Endodermal cell (in vitro differentiated cells): ENCODE measurements at places on chromosomes 2 and 18. TPM values are rescaled to one million over a fixed set of nuclear protein-coding genes. Genes with fewer than 3 reads are reported as not detected.

DNA sequence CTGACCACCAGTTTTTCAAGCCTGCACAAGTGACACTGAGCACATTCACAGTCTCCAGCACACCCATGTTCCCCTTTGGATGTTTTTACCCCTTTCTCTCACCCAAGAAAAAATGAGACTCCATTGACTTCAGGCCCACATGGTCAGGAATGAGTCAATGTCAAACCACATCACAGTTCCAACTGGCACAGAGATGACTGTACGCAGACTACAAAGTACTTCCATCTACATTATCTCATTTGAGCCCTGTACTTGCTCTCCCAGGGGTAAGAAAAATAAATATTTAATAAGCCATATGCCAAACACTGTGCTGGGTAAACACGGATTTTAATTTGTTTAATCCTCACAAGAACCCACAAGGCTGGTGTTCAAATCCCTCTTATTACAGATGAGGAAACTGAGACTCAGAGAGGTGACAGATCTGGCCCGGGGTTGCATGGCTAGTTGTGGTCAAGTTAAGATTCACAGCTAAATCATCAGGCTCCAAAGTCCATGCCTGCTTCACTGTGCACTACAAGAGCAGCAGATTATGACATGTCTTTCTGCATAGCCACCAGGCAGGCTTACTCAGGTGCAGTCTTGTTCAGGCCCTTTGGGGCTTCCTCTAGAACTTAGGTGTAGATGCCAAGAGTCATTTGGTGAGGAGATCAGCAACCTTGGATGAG lies 106.1 kb downstream of the TXNL1 start:
- H3K36me3 ChIP-seq: no peaks in the 10 kb centered on the region
- DNase-seq: no peak
- H3K27me3 ChIP-seq: no peaks in the 10 kb centered on the region
- H3K27ac ChIP-seq: no peak overlapping the region
- no peak overlapping the region for H3K4me3 ChIP-seq
- H3K4me1 ChIP-seq: no peaks in the 10 kb centered on the region

- H3K27ac ChIP-seq: no peak overlapping the region
- H3K27me3 ChIP-seq: no peaks in the 10 kb centered on the region
- no peaks in the 10 kb centered on the region for H3K36me3 ChIP-seq
- H3K4me3 ChIP-seq: no peak overlapping the region
These were observed 304.2 kb upstream of the MC4R start for GRCh38 chr18:60676815-60677214.

DNA sequence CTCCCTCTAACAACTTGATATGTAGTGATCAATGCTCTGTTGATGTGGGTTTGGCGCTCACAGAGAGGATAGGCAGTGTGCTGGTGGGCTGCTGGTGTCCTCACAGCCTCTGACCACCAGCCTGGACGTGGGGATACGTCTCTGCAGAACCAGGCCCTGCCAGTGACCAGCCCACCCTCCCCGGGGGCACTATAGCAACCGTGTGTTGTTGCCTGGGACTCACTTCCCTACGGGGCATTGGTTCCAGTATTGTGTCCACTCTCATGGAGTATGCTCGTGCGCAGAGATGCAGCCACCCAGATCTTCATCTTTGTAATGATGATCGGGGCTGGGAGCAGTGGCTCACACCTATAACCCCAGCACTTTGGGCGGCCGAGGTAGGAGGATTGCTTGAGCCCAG lies 180.1 kb downstream of the LDLRAD4 start:
- no peaks in the 10 kb centered on the region for H3K36me3 ChIP-seq
- H3K4me1 ChIP-seq: peaks cover 9% of the 10 kb centered on the region
- no peak overlapping the region for H3K4me3 ChIP-seq
- no peak for DNase-seq

The HOXD3 gene
- not detected in 2 replicates for total RNA-seq

The BCL2 gene
- total RNA-seq: 1.4 to 2.3 TPM (median 1.5 TPM) in 3 replicates
